Myocyte (in vitro differentiated cells): ENCODE measurements at places on chromosomes 1 and 21. TPM values are rescaled to one million over a fixed set of nuclear protein-coding genes. Genes with fewer than 3 reads are reported as not detected.

DNA sequence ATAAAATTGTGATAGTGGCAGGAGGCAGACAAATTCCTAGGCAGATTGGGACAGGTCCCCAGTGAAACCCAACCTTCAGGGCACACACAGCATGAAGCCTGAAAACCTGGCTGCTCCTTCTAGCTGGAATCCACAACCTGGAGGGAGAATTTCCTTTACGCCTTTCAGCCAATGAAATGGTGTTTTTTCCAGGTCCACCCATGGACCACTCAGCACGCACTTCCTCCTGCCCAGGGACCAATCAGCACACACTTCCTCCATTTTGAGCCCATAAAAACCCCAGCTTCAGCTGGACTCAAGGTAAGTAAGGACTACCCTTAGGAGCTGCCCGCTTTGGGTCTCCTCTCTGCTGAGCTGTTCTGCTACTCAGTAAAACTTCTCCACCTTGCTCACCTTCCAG is 120.1 kb downstream of the AKT3 start:
- no peak for DNase-seq

DNA sequence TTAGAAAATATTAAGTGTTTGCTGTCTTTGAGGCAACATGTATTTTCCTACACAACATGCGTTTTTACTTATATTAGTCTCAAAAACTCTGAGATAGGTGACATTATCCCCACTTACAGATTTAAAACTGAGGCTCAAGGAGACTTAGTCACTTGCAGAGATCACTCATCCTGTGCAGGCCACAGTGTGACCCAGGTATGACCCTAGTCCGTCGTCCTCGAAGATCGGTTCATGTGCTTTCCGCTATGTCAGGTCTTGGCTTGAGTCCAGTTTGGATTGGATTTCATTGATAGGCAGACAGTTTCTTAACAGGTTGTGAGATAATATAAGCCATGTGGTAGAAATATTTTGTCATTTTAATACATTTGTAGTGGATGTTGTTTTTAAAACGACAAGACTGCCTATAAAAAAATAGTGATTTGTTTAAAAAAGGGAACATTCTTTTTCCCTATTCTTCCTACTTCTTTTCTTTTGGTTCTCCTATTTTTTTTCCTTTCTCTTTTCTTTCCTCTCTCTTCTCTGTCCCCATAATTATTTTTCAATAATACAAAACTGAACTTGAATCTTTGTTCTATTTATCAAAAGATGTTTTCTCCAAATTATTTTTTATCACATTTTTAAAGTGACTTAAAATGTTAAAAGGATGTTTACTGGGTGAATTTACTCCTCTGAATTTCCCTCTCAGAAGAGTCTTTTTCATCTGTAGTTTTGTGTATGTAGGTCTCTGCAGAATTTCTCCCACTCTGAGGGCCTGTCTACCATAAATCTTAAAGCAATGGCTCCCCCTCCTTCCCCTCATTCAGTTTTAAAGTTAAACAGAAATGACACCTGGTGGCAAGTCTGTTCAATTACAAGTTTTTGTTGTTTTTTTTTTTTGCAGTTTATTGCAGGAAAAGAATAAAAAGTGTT is 81.8 kb downstream of the PHTF1 start:
- DNase-seq: peak; percentile 48

DNA sequence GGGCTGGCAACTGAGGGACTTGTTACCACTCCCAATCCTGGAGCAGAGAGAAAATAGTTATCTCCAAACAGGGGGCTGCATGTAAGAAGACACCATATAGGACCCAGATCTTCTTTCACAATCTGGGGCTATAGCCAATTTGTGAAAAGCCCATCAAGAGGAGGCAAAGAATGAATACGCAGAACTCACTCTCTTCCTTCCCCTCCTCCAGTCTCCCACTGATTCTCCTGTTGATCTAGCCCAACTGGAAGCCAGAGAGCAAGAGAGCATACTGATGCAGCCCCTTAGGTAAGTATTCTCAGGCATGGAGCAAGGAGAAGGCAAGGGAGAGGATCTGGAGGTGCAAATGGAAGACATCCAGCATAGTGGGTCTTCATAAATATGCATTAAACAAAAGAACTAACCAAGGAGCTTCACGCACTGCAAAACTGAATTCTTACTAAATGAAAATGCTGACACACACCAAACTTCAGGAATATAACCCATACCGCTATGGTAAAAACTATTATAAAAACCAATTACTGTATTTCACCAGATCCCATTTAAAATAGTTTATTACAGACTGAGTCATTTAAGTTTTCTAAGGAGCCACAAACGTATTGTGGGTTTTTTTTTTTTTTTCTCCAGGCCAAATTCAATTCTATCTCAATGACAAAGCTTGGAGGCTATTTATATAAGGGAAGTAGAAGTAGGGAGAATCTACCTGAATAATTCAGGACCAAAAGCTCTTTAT is 15.5 kb upstream of the HMGB4 start:
- DNase-seq: no peak

DNA sequence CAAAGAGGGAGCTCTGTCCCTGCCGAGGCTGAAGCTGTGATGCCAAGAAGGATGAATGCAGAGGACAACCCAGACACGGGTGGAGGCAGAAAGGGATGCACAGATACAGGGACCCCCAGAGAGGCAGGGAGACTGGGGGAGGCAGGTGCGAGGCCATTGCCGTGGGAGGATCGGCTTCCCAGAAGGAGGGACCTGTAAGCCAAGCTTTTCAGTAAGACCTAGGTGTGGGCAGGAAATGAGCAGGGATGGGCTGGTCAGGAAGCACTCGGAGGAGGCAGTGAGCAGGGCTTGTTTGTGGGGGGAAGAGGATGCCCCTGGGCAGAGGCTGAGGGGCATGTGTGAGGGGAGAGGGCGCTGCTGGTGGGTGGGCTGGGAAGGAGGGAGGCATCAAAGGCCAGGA is 67.7 kb upstream of the WNT4 start:
- DNase-seq: no peak

- DNase-seq: no peak
Observed at GRCh38 chr1:168392958-168393549, 112.4 kb downstream of the TBX19 start.

- DNase-seq: no peak
Observed at GRCh38 chr1:186768906-186769305, 59.8 kb upstream of the PLA2G4A start.

DNA sequence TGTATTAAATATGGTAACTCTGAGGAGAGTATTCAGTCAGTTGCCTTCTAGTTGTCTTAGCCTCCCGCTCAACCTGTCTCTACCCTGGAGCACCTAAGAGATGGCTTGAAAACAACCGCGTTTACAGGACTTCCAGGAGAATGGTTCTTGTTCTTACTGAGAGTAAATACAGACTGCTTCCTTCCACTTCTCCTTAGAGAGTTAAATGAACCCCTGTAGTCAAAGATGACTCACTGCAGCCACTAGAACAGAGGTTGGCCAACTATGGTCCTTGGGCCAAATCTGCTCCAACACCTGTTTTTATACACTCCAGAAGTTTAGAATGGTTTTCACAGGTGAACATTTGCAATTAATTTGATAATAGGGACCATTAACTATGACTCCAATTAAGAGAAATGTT is 60.1 kb upstream of the ASB17 start:
- no peak for DNase-seq

DNA sequence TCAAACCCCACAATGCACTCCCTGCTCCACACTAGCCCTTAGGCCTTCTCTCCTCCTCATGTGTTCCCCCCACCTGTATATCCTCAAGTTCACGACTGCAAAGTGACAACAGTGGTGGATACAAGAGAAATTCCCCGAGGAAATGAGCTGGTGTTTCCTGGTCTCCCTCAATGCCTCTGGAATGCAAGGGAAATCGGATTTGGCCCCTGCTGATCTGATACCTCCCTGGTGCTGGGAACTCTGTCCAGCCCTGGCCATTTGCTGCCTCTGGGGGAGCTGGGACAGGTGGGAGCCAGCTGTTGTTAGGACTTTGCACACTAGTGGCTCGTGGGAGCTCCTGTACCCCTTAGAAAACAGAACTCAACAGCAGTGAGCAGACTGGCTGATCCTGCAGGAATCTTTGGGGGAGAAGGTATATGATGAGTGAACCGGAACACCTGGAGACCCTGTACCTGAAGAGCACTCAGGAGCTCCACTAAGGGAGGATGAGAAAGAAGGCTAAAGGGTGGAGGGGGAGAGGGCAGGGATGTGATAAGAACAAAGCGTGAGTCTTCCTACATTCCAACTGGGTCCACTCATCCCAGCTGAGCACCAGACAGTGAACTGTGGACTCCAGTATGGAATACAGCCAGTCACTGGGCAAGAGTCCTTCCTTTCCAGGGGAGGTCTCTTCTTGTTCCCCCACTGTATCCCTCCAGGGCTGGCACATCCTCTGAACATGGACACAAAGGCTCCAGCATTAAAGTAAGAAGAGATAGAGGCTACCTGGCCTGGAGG is 69.3 kb downstream of the PLXNA2 start:
- DNase-seq: peak; percentile 44

DNA sequence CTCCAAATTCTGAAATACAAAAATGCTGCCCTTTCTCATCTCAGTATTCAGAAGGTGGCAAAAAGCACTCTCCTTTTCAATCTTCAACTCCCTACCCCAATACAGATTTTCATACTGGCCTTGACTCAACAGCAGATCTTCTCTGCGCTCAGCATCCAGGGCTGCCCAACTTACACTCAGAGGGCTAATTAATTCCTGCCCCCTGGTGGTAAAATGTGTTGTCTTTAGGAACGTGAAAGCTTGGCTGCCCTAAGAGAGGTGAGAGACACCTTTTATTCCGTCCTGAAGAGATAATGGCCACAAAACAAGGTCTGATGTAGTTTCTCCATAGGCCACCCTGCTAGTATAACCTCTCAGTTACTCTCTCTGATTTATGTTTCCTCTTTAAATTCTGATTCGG is 25.0 kb downstream of the KRTAP24-1 start:
- DNase-seq: no peak

DNA sequence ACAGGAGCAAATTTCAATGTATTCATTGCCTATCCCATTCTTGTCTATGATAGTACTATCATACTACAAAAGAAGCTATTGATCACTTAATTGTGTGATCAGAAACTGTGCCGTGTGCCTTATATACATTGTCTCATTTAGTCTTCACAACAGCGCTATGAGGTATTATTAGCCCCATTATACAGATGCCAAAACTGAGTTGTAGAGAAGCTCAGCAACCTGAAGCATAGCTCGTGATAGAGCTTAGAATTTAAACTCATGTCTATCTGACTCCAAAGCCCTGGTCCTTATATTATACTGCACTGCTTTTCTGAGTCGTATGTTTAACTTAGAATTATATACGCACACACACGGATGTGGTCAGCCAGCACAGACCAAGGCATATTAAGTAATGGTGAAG is 315.1 kb downstream of the NFIA start:
- DNase-seq: no peak

DNA sequence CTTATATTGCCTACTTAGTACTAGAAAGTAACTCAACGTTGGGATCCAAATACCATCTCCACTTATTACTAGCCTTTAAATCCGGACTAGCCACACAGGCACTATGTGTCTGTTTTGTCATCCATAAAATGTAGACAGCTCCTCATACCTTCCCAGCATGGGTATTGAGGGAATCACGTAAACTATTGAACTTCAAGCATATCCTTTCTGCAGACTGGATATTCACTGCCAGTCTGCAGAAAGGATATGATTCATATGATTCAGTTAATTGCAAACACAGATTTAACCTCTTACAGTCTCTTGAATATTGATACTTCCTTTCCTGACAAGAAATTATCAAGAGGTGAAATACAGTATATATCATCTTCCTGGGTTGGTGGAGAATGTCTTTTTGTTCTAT is 186.0 kb downstream of the LEPR start:
- DNase-seq: no peak

DNA sequence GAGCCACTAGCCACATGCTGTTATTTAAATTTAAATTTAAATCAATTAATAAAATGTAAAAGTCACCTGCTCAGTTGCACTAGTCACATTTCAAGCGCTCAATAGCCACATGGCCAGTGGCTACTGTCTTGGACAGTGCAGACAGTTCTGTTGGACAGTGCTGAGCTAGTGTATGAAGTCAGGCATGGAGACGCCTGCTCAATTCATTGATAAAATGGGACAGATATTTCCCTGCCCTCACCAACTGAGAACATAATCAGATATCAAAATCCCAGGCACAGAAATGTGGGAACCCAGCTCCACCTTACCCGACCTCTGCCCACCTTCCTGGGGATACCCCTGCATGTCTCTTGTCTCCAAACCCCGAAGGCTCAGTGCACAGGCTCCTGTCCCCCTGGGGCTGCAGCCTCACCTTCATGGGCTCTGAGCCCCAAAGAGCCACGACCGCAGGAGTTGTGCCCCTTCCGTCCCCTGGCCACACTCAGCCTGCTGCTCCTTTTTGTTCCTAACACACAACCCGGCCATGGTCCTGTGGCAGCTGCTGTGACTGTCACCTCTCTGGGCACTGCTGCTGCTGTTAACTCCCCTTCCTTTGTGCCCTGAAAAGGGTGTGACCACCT is 63.5 kb downstream of the TCP10L start:
- DNase-seq: no peak

GRCh38 chr1:59298026-59298583 is 1.2 kb downstream of the FGGY start:
- DNase-seq: no peak

ERRFI1 gene
- 138 and 194 TPM in 2 replicates for total RNA-seq

EEIG2 gene
- total RNA-seq: 4.5 and 5.9 TPM in 2 replicates

LHX8 gene
- total RNA-seq: not detected in 2 replicates

TRIM46 gene
- 0.62 and 0.94 TPM in 2 replicates for total RNA-seq

ADGRB2 gene
- 15.8 and 20.2 TPM in 2 replicates for total RNA-seq

LAMC2 gene
- 1.7 and 2.3 TPM in 2 replicates for total RNA-seq

C1orf87 gene
- 0.35 and 0.36 TPM in 2 replicates for total RNA-seq

TIE1 gene
- 0.11 TPM in 1 of 2 replicates, not detected in the other for total RNA-seq
